Activated CD8-positive, alpha-beta memory T cell treated with anti-CD3 and anti-CD28 coated beads, Interleukin-2, amount 10 ng/mL, durations not matched to agents 7 days and 5 days (primary cell): ENCODE measurements at places on chromosomes 16 and 17. TPM values are rescaled to one million over a fixed set of nuclear protein-coding genes. Genes with fewer than 3 reads are reported as not detected.

GRCh38 chr17:50586421-50587247, 26.1 kb downstream of the CACNA1G start:
- no peak for DNase-seq
- H3K27ac ChIP-seq, result no peak overlapping the region
- peaks cover 8% of the 10 kb centered on the region for H3K27me3 ChIP-seq

DNA sequence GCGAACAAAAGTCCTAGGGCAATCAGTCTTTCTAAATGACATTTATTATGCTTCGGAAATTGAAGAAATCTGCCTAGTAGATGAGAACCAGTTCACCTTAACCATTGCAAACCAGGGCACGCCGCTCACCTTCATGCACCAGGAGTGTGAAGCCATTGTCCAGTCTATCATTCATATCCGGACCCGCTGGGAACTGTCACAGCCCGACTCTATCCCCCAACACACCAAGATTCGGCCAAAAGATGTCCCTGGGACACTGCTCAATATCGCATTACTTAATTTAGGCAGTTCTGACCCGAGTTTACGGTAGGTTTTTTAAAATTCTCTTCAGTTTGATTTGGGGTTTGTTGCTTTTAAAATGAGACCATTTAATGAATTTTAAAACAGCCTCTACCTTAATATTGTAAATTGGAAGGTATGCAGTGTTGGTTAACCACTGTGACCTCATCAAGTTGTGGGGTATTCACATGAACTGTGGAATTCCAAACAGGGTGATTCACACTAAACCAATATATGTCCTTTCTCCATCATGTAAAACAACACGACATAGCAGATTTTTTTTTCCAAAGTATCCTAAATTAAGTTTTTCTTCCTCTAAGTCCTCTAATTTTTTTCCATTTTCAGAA, 6.2 kb upstream of the EVI2A start:
- H3K27ac ChIP-seq, result no peak overlapping the region
- no peaks in the 10 kb centered on the region for H3K27me3 ChIP-seq
- H3K36me3 ChIP-seq, result peaks cover 14% of the 10 kb centered on the region
- no peak overlapping the region for H3K4me3 ChIP-seq

- H3K27ac ChIP-seq, result no peak overlapping the region
- H3K4me1 ChIP-seq, result peaks cover 30% of the 10 kb centered on the region
- DNase-seq, result no peak
- peaks cover 75% of the 10 kb centered on the region for H3K27me3 ChIP-seq
- H3K36me3 ChIP-seq, result no peaks in the 10 kb centered on the region
- no peak overlapping the region for H3K4me3 ChIP-seq
These were observed 6.8 kb downstream of the TBX2 start for GRCh38 chr17:61406537-61406845.

GRCh38 chr16:81321536-81321935, 6.8 kb downstream of the GAN start:
- H3K4me1 ChIP-seq, result peaks cover 13% of the 10 kb centered on the region
- peaks cover 2% of the 10 kb centered on the region for H3K36me3 ChIP-seq
- no peak overlapping the region for H3K4me3 ChIP-seq
- DNase-seq, result no peak
- H3K27me3 ChIP-seq, result no peaks in the 10 kb centered on the region
- no peak overlapping the region for H3K27ac ChIP-seq

DNA sequence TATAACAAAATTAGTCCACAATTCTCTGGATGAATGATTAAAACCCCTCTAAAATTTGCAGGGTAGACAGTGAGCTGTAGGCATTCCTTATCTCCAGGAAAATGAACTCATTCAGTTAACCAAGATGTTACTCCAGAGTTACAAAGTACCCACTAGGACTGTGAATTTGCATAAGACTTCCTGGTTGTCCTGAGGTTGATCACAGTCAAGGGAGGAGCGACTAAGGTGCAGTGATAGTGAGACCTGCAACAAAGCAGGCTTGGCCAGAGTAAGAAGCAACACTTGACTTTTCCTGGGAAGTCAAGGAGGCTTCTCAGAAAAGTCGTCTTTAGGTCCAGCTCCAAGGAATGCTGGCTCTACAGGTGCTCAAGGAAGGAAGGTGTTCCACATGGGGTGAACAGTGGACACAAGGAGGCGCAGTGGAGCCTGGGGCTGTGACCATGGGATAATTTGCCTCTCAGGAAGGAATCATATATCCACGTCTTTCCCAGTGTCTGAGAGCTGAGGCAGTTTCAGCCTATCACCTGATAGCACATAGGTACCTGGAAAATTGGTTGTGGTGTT, 821.1 kb upstream of the EEF2KMT start:
- H3K36me3 ChIP-seq, result no peaks in the 10 kb centered on the region
- no peak overlapping the region for H3K27ac ChIP-seq
- H3K27me3 ChIP-seq, result no peaks in the 10 kb centered on the region
- H3K4me3 ChIP-seq, result no peak overlapping the region
- no peak for DNase-seq
- H3K4me1 ChIP-seq, result no peaks in the 10 kb centered on the region

Gene CALB2
- not detected for total RNA-seq

DNA sequence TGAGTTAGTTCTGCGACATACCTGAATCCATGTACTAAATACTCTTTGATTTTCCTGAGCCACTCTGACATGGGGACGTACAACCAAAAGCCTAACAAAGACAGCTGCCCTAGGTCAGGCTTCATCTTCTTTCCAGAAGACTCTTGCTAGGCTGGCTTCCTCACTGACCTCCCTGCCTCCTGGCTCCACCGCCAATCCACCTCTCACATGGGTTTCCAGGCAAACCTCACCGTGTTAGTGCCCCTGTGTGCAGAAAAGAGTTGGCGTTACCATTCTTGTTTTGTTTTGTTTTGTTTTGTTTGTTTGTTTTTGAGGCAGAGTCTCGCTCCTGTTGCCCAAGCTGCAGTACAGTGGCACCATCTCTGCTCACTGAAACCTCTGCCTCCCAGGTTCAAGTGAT, 135.3 kb downstream of the WSCD1 start:
- DNase-seq, result no peak
- no peaks in the 10 kb centered on the region for H3K4me1 ChIP-seq
- H3K27me3 ChIP-seq, result peaks cover 4% of the 10 kb centered on the region
- H3K36me3 ChIP-seq, result no peaks in the 10 kb centered on the region

Gene MPO
- 0.09 TPM for total RNA-seq

GRCh38 chr17:16975744-16976625, 4.1 kb upstream of the TNFRSF13B start:
- H3K4me3 ChIP-seq, result peak overlapping the region; percentile 7
- no peaks in the 10 kb centered on the region for H3K36me3 ChIP-seq
- peak overlapping the region; percentile 74 for H3K27ac ChIP-seq
